MM.1S (cell line): ENCODE measurements at places on chromosomes 12 and 14.
A peak's percentile ranks its signal among the peaks of the same experiment; 100 is the strongest.

DNA sequence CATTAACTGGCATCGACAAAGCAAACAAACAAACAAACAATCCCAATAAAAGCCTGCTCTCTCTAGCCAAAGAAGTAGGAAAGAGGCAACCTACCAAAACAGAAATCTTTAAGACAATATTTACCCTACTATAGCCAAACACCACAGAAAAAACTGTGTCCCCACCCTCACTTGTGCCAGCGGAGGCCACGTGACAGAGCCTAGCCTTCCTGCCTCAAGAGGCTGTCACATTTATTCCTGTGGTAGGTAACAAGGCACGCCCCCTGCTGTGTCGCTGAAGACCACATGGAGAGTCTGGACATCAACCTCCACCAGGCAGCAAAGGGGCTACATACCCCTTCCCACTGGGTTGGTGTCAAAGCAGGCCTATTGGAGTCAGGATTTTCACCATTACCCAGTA is 148.1 kb downstream of the LMNTD1 start:
- no peak for DNase-seq

DNA sequence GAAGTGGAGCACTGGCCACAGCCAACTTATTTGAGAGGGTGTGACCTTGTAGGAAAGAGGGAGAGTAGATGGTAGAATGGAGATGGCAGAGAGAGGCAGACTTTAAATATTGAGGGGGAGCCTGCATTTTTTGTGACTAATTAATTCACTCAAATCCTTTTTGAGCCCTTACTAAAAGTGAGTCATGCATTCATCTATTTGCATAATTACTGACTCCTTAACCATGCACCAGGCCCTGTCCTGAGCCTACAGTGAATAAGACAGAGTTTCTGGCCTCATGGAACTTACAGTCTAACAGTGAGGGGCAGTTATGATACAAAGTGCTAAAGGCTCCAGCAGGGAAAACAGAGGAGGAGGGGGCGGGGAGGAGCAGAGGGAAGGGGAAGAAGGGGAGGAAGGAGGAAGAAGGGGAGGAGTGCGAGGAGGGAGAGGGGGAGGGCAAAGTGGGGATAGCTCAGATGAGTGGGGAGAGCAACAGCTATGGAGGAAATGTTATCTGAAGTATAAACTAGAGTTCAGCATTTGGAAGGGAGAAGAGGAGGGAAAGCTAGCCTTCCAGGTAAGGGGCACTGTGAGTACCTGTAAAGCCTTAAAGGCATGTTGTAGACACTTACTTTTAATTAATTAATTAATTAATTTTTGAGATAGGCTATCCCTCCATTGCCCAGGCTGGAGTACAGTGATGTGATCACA is 7.5 kb upstream of the CTDSP2 start:
- DNase-seq, result no peak

DNA sequence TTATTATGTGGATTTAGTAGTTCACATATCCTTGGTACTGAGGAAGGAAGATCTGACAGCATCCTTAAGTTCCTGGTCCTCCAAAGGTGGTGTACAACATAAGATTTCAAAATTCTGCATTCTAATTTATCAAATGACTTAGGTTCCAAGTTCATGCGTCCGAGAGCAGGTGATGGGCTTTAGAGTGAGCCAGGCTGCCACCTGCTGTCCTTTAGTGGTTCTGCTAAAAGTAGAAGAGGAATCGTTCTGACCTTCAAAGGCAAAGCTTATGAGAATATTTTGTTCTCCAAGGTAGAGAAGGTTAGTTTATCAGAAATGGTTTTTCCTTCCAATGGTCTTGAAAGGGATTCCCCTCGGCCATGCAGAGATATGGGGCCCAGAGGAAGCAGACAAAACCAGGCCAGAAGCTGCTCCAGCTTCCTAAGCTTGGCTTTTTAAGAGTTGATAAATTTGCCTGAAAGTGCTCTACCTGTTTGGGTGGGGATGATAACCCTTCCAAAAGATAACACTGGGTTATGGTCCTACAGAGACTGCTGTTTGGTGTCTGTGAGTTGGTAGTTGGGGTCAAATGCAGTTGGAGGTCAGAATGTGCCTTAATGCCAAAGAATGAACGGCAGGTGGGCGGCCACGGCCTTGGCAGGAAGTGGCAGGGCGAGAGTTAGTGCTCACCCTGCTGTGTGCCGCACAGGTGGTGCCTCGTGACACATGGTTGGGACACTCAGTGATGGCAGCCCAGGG is 29.1 kb upstream of the LRTM2 start:
- peak; percentile 70 for DNase-seq

DNA sequence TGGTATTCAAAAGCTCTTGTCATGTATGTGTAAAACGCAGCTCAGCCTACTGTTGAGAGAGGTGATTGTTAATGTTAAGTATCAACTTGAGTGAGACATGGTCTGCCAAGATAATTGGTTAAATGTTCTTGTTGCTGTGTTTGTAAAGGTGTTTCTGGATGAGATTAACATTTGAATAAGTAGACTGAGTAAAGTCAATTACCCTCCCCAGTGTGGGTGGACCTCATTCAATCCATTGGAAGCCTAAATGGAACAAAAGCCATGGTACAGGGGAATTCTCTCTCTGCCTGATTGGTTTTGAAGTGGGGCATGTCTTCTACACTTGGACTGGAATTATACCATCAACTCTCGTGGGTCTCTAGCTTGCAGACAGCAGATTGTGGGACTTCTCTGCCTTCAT is 63.8 kb upstream of the RERGL start:
- no peak for DNase-seq

DNA sequence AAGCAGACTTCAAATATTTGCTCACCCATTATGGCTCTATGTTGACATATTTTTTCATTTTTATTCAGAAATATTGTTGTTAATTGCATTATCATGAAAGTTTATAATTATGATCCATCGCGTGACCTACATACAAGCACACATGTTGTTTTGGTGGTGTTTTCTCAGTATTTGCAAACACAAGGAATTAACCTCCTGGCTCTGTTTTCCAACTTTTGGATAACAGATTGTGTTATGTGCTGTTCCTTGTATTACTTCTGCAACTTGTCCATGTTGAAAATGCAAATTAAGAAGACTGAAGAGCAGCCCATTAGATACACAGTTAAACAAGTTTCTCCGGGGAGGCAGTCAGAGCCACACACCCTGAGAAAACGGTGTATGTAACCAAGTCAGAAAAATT is 201.2 kb downstream of the SEC23A start:
- no peak for DNase-seq

DNA sequence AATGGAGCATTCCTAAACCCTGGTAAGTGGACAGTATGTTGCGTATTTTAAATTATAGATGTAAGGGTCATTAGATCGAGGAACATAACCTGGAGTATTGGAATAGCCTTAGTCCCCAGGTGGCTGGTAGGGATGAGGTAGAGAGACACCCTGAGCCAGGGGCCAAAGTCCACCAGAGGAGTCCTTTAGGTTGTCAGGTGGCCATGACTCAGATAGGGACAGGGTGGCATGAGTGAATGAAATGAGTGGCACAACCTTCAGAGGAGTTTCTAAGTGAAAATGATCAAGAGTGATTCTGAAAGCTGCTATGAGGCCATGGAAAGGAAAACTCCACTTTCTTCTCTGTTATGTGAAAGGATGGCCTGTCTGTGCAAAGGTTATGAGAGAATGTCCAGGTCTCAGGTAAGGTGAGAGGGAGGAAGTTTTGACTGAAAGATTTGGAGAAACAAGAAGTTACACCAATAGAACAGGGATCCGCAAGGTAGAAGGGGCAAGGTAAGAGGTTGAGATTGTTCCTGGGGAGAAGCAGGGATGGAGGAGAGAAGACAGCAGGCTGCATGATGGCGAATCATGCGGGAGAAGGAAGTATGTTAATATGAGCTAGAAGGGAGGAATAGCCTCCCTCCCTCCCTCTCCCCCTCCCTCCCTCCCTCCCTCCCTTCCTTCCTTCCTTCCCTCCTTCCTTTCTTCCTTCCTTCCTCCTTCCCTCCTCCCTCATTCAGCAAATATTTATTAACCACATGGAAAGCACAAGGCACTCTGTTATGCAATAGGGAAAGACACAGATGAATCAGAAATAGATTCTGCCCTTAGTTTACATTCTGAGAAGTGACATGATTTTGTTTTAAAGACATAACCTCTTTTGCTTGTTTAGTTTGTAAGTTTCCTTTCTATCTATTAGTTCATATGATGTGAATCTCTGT is 14.0 kb upstream of the RIPK3 start:
- no peak for DNase-seq

GRCh38 chr12:70393787-70394499 is 27.9 kb downstream of the KCNMB4 start:
- DNase-seq, result no peak

GRCh38 chr12:89384050-89384758 is 31.9 kb upstream of the DUSP6 start:
- no peak for DNase-seq

DNA sequence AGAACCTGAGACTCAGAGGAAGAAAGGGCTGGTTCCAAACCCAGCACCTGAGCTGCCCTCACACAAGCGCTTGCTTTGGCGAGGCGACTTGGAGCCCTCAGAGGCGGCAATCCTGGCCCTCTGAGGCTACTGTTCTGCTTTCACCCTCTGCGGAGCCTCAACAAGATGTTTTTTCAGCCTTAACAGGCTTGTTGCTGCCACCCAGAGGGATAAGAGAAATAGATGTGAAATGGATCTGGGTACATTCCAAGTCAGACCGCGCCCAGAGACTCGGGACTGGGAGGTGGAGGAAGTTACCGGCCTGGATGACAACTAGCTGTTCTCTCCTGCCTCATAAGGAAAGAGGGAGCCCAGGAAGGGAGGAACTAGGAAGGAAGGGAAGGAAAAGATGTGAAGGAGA is 89.6 kb downstream of the TTC7B start:
- no peak for DNase-seq

GRCh38 chr12:83796531-83796930 is 1109.8 kb downstream of the TMTC2 start:
- no peak for DNase-seq

GRCh38 chr12:78392918-78393317 is 471.7 kb upstream of the SYT1 start:
- no peak for DNase-seq

DNA sequence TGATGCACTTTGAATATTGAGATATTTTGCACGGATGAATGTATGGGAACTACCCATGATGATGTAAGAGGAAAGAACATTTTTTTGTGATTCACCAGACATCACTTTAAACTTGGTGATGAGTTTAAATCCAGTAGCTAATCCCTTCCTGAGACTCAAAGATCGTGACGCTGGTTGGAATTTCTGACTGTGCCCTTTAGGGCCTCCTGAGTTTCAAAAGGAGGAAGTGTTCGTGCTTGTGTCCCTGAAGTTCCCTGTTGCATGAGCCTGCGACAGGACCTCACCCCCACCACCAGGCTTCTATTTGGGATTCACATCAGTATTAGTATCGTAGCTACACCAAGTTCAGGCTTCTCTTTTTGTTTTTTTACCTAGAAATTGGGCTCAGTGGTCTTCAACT is 18.6 kb upstream of the RIN3 start:
- DNase-seq, result no peak
